Stimulated activated CD4-positive, alpha-beta T cell treated with anti-CD3 and anti-CD28 coated beads, TNF-alpha, amount 100 ng/mL, for 1 hour (primary cell): ENCODE measurements at places on chromosomes 13 and 19.

GRCh38 chr19:16094360-16095070 lies 17.2 kb upstream of the RAB8A start:
- DNase-seq: no peak

- no peak for DNase-seq
Measured at GRCh38 chr13:35724446-35724845, 248.0 kb upstream of the MAB21L1 start.

GRCh38 chr19:44570984-44571684 lies 41.7 kb upstream of the CEACAM20 start:
- DNase-seq: peak; percentile 10

GRCh38 chr19:48741129-48741999 lies 954 bp upstream of the RASIP1 start:
- no peak for DNase-seq

DNA sequence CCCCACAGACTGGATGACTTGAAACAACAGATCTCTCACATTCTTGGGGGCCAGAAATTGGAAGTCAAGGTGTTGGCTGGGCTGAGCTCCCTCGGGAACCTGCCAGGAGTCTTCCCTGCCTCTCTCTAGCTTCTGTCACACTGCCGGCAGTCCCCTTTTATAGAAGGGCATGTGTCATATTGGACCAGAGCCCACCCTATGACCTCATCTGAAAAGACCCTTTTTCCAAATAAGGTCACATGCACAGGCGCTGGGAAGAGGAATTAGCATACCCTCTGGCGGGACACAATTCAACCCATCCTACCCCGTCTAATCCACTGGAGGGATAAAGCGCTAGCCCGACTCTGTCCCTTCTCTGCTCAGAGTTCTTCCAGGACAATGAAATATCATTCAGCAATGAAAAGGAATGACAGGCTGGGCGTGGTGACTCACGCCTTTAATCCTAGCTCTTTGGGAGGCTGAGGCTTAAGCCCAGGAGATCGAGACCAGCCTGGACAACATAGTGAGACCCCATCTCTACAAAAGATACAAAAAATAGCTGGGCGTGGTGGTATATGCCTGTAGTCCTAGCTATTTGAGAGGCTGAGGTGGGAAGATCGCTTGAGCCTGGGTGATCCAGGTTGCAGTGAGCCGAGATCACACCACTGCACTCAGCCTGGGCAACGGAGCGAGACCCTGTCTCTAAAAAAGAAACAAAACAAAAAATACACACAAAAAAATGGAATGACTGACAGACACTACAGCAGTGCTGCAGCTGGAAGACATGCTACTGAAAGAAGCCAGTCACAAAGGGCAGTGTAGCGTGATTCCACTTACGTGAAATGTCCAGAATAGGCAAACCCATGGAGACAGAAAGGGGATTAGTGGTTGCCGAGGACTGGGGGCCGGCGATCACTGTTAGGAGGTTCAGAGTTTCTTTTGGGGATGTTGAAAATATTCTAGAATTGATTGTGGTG lies 28.5 kb downstream of the MEIS3 start:
- DNase-seq: no peak

- no peak for DNase-seq
Measured at GRCh38 chr19:39308531-39309304, 11.9 kb downstream of the LRFN1 start.

- no peak for DNase-seq
Measured at GRCh38 chr13:26656919-26657318, 99.4 kb downstream of the WASF3 start.

DNA sequence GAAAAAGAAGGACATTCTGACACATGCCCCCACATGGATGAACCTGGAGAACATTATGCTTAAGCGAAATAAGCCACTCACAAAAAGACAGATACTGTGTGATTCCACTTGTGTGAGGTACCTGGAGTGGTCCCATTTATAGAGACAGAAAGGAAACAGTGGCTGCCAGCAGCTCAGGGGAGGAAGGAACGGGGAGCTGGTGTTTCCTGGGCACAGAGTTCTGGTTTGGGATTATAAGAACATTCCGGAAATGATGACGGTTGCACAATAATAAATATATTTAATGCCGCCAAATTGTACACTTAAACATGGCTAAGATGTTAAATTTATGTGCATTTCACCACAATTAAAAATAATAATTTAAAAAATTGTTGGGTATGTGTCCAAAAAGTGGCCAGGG lies 33.0 kb downstream of the SERP2 start:
- no peak for DNase-seq

GRCh38 chr13:23254506-23254905 lies 73.7 kb downstream of the SGCG start:
- no peak for DNase-seq

DNA sequence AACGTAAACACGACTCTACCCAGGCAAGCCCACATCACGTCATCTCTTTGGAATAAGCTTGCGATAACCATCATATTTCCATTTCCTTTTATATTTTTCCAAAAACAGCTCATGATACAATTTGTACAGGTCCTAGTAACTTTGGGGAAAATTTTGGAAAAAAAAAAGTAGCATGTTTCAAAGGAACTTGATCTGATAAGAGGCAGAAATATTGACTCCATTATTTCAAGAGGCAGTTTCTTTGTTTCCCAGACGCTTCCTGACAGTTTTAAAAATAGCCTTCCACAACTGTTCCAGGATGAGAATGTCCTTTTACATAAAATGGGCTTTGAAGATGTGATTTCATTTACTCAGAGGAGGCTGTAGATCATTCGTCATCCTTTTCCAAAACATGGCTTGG lies 23.1 kb downstream of the KLF2 start:
- DNase-seq: no peak

DNA sequence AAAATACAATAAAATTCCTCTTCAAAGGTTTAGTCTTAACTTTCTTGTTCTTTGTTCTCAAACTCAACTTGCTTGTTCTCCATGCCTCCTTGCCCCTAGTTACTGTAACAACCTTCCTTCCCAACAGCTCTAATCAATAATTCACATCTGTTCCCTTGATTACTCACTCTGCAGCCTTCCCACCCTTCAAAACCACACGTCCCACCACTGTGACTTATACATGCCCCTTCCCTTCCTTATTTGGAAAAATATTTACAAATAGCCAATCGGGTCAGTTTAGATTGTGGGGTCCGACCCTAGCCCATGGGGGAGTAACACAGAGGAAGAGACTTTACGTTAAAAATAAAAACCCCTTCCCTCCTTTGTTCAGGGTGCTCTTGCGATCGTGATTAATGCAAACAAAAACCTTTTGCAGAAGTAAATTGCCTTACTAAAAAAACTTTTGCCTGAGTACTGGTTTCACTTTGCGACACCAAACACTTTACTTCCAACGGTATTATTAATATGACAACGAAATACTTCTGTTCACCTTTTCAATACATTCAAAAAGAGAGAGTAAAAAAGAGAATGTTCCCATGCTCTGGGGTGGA lies 512 bp upstream of the ZNF93 start:
- DNase-seq: no peak

- DNase-seq: no peak
Measured at GRCh38 chr19:49853852-49854377, 3.0 kb downstream of the PTOV1 start.

DNA sequence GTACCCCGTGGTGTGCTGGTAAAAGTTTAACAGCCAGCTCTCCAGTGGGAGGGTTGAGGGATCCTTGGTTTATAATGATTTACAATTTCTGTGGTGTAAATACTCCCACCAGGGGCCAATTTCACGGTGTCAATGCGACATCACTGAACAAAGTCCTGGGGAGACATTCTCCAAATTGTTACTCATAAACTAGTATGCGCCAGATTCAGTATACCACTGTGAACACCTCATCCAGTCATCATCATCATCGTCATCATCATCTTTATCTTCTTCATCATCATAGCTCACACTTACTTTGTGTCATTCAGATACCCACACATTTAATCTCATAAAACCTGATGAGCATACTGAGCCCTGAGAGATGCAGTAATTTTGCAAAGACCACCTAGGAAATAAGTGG lies 17.2 kb upstream of the TNFSF14 start:
- DNase-seq: no peak

DNA sequence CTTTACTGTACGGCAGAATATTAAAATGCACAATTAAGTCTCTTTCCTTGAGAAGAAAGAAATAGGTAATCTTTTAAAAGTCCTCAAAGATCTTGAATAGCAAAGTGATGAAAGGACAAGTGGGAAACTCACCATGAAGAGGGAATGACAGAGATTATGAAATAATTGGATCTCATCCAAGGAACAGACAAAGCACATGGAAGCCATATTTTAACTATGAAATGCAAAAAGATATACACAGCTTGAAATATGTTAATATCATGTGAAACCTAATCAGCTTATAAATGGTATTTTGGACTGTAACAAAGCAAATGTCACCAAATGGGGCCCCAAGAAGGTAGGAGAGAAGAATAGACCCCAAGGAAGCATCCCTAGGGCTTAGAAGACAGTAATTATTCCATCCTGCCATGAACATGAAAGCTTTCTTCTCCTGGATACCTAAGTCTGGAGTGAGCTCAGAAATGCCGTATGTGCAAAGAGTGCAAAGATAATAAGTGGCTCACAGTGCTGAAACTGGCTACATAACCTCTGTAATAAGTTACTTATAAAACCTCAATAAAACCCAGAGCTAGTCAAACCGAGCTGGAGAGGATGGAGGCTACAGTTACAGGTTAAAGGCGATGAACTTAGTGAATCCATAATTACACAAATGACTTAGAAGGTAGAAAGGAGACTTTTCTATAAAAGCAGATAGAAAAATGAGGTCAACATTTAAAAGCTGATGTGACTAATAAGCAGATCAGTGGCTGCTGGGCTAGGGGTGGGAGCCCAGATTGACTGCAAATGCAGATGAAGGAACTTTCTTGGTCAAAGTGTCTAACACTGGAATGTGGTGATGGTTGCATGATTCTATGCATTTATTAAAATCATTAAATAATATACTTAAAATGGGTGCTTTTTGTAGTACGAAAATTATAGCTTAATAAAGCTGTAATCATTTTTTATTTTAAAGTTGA lies 34.4 kb downstream of the DCLK1 start:
- DNase-seq: no peak

GRCh38 chr13:27266917-27267316 lies 3.7 kb upstream of the RASL11A start:
- no peak for DNase-seq

DNA sequence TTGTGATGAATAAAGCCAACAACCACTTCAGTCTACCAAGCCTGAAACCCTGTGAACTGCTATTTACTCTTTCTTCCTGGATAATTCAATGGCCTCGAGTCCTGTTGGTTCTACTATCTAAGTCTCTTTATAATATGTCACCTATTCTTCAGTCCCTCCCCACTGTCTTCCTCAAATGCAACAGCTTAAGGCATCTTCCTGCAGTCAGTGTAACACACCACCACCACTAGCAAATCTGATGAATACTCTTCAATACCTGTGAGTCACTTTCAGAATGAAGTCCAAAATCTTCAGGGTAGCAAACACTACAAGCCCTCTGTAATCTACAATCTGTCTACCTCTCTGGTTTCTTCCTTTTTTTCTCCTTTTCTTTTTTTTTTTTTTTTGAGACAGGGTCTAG lies 32.9 kb downstream of the ZDHHC20 start:
- DNase-seq: no peak

DNA sequence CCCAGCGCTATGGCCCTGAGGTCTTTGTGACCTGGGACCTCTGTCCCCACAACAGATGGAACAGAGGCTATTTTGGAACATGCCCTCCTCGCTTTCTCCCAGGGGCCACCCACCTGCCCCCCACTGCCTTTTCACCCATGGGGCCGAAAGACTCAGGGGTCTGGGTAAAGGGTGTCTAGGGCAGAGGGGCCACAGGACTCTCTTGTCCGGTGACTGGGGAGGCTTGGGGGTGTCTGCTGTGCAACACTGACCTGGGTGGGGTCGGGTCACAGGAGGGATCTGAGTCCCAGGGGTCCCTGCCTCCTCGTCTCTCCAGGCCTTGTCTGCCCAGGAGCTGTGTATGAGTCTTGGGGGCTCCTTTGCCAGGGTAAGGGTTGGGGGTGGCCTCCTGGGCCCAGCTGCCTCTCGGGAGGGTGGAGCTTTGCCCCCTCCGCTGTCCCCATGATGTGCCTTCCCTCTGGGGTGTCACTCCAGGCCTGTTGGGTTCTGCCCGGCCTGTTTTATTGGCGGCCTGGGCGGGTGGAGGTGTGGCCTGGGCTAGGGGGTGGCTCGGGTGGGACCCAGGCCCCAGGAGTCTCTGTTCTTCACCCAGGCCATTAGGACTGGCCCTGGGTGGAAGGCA lies 2.1 kb downstream of the ARID3A start:
- no peak for DNase-seq

- DNase-seq: no peak
Measured at GRCh38 chr19:43447655-43448054, 17.8 kb downstream of the LYPD3 start.

DNA sequence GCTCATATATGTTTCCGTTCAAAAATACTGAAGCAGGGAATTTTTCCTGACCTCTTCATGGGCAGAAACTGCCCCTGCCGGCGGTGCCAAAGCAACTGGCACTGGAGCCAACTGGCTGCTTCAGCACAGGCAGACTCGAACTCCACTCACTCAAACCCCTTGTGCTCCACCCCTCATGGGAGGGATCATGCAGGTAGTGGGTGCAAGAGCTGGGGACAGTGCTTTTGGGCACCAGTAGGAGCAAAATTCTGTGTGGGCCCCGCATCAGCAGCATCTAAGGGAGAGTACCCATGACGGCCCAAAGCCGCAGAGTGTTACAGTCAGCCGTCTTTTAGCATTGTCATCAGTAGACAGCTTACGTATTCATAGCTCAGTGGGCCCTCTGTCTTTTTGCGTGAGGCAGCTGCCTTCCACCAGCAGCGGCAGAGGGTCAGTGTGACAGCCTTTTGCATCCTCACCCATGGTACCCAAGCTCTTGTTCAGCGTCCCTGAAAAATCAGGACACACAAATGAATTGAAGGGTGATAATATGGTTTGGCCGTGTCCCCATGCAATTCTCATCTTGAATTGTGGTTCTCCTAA lies 393.8 kb downstream of the SLITRK6 start:
- DNase-seq: no peak

DNA sequence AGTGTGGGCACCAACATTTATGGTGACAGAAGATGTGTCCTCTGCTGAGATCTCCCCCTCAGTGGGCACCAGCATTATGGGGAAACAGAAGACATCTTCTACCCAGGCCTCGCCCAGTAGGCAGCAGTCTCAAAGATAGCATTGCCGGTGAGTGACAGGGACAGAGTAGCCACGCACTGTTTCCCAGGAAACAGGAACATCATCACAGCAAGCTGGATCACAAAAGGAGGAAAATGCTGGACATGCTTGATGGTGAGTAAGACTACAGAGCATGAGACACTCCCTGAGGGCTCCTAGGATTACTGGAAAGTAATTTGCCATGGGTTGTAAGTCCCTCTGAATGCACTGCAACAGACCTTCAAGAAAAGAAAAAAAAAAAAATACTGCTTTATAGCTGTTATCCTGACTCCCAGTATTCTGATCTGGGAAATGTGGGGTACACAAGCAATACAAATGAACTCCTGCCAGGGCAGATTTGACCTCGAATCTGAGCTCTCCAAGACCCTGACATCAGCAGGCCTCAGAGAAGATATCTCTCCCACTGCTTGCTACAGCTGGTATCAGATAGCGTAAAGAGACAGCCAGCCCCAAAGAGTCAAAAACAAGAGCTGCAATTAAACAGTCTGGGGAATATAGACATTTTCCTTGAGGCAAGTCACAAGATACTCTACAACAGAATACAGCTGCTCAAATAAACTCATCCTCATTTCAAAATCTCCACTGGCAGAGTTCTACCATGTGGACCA lies 180.4 kb downstream of the RBM26 start:
- DNase-seq: no peak
